Activated naive CD8-positive, alpha-beta T cell treated with anti-CD3 and anti-CD28 coated beads for 36 hours (primary cell): ENCODE measurements at places on chromosomes 7 and 10.

- no peaks in the 10 kb centered on the region for H3K4me1 ChIP-seq
- no peak overlapping the region for H3K4me3 ChIP-seq
- H3K36me3 ChIP-seq: no peaks in the 10 kb centered on the region
- peaks cover 28% of the 10 kb centered on the region for H3K27me3 ChIP-seq
- H3K27ac ChIP-seq: no peak overlapping the region
These were observed 326.9 kb downstream of the PLXNA4 start for GRCh38 chr7:132249256-132249971.

- H3K36me3 ChIP-seq: no peaks in the 10 kb centered on the region
- H3K27ac ChIP-seq: no peak overlapping the region
- no peak overlapping the region for H3K4me3 ChIP-seq
- no peak for DNase-seq
- no peaks in the 10 kb centered on the region for H3K4me1 ChIP-seq
These were observed 1078.1 kb downstream of the SORCS1 start for GRCh38 chr10:106086391-106086790.

DNA sequence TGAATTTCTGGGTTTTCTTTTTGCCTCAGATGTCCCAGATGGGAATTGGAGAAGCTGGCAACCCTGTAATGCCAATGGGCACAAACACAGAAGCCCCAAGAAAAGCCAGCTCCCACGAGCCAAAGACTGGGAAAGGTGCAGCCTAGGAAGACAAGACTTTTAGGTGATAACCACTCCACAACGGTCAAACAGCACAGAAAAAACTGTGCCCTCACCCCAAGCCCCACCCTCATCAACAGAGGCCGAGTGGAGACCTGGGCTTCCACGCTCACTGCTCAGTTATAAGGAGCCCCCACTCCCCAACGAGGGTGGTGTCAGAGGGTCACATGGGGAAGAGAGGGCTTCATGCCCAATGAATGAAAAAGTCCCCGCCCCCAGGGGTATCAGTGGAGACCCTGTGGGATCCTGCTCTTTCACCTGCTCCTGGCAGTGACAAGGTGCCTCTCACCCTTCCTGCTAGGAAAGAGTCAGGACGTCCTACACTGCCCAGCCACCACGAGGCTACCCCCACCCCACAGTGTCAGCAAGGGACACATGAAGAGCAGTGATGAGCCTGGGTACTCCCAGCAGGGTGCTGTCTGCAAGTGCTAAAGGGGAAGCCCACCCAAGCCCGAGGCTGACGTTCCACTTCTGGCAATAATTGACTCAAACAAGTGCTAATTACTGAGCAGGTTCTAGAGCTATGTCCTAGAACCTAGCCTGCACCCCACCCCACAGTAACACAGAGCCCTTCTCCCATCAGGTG, 8.3 kb downstream of the TMEM273 start:
- no peaks in the 10 kb centered on the region for H3K36me3 ChIP-seq
- peaks cover 26% of the 10 kb centered on the region for H3K27me3 ChIP-seq
- H3K4me3 ChIP-seq: no peak overlapping the region
- peak overlapping the region; percentile 77 for H3K27ac ChIP-seq
- DNase-seq: no peak

GRCh38 chr10:58360412-58361004, 24.7 kb upstream of the TFAM start:
- H3K36me3 ChIP-seq: peaks cover 20% of the 10 kb centered on the region
- H3K27me3 ChIP-seq: no peaks in the 10 kb centered on the region
- DNase-seq: no peak
- H3K4me3 ChIP-seq: no peak overlapping the region
- H3K27ac ChIP-seq: no peak overlapping the region
- H3K4me1 ChIP-seq: peaks cover 24% of the 10 kb centered on the region

DNA sequence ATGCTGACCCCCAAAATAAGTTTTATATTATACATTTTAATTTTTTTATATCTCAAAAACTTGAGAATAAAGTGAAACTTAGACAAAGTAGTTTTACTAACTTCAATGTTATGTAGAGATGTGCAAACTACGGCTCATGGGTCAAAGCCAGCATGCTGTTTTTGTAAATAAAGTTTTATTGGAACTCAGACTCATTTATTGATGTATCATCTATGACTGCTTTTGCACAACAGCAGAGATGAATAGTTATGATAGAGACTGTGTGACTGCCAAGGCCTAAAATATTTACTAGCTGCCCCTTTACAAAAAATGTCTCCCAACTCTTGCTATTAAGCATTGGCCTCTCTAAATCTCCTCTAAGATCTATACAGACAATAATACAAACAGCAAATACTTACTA, 12.4 kb downstream of the MTPN start:
- H3K27me3 ChIP-seq: no peaks in the 10 kb centered on the region
- no peak for DNase-seq
- no peak overlapping the region for H3K4me3 ChIP-seq
- H3K4me1 ChIP-seq: peaks cover 74% of the 10 kb centered on the region
